Endodermal cell (in vitro differentiated cells): ENCODE measurements at places on chromosomes 13 and 19.

DNA sequence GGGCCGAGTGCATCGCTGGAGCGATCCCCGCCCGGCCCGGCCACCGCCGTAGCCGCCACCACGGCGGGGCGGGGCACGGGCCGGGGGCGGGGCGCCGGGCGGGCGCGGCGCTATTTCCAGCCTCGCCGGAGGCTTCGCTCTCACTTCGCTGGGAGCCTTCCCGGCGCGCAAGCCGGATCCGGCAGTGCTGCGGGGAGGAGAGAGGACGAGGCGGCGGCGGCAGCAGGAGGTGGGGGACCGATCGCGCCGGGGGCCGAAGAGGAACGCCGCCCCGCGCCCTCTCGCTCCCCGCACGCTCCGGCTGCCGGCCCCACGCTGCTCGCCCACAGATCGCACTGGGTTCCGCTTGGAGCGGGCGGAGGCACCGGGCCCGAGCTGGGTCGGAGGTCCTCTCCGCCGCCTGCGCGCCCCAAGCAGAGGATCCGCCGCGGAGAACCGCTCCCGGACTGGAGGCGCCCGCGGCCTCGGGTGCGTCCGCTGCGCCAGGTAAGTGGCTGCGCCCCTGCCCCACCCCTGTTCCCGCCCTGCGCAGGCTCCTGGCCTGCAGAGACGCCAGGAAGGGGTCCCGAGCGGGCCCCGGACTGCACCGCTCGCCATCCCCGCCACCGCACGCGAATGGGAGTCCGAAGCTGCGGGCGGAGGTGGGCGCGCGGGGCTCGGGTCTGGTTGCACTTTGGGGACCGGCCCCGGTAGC is at the start of gene CHST8:
Gene CHST8 (plus strand): TSS at position 143 of the 694 bp plus-strand sequence. CDS start 67,309 bp downstream, outside the sequence.
- no peak within 1 kb of the TSS for H3K27ac ChIP-seq
- H3K36me3 ChIP-seq = no peaks in the 10 kb centered on the region
- peak; percentile 91 for DNase-seq
- H3K27me3 ChIP-seq = peaks cover 88% of the 10 kb centered on the region
- peak within 1 kb of the TSS; percentile 74 for H3K4me3 ChIP-seq

DNA sequence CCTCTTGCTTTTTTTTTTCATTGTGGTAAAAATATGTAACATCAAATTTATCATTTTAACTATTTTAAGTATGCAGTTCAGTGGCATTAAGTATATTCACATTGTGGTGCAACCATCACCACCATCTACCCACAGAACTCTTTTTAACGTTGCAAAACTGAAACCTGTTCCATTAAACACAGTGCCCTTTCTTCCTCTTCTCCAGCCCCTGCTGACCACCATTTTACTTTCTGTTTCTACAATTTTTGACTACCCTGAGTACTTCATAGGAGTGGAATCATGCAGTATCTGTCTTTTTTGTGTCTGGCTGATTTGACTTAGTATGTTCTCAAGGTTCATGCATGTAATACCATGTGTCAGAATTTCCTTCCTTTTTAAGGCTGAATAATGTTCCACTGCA is 153.1 kb downstream of the FGF9 start:
- no peak overlapping the region for H3K4me3 ChIP-seq
- H3K4me1 ChIP-seq = no peaks in the 10 kb centered on the region
- no peak for DNase-seq
- H3K27ac ChIP-seq = no peak overlapping the region

DNA sequence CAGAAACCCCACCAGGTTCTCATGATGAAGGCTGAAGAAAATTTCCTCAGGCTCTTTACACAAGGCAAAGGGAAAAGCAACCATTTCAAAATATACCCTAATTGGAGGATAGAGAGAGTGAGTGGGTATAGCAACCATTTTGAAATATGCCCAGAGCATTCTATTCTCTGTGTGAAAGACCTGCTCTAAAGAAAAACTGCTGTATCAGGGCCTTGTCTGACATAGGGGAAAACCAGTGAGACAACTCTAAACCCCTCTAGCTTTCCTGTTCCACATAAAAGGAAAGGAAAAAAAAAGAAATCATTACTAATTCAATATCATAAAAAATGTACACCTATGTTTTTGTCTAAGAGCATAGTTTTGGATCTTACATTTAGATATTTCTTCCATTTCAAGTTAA is 42.3 kb downstream of the TPTE2 start:
- H3K27ac ChIP-seq = no peak overlapping the region
- DNase-seq = no peak
- no peaks in the 10 kb centered on the region for H3K36me3 ChIP-seq

GRCh38 chr13:62085337-62086229 is 669.9 kb upstream of the PCDH20 start:
- no peak overlapping the region for H3K27ac ChIP-seq
- H3K27me3 ChIP-seq = no peaks in the 10 kb centered on the region
- H3K4me3 ChIP-seq = no peak overlapping the region
- peak; percentile 44 for DNase-seq
- H3K36me3 ChIP-seq = no peaks in the 10 kb centered on the region

DNA sequence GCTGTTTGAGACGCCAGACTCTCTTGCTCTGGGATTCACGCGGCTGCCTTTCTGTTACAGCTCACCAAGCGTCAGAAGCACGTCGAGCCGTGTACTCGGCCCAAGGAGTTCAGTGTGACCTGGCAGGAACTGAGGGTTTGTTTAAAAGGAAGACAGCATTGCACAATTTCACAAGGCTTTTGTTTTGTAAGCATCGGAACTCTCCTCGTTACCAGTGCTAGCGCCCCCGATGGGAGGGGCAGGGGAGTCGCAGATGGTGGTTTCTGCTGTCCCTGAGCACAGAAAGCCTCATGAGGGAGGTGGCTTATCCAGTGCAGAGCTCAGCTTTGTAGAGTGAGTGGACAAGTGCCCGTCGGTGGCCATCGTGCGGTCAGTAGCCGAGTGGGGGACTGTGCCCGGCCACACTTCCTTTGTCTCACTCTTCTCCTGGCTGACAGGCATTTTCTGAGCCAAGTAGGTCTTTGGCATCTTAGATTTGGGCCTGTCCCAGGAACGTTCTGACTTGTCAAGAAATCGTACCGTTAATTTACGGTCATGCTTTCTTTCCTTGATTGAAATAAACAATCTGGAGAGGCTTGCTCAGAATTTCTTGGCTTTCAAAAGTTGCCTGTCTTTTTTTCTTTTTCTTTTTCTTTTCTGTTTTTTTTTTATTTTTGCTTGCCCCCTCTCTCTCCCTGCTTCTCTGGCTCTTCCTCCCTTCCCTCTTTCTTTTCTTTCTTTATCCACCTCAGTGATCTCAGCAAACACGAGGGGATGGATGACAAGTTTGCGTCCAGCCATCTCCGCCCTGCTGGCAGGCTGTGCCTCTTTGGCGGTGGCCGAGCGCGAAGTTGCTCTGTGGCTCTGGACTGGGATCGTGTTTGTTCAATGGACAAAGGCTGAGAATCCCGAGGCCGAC is 7.7 kb downstream of the KDM4B start:
- H3K4me3 ChIP-seq = no peak overlapping the region
- H3K27ac ChIP-seq = peak overlapping the region; percentile 66
- H3K36me3 ChIP-seq = peaks cover 7% of the 10 kb centered on the region
- H3K4me1 ChIP-seq = no peaks in the 10 kb centered on the region

GRCh38 chr13:79973533-79973963 is 367.4 kb downstream of the SPRY2 start:
- no peaks in the 10 kb centered on the region for H3K4me1 ChIP-seq
- no peak overlapping the region for H3K27ac ChIP-seq
- peak overlapping the region; percentile 27 for H3K4me3 ChIP-seq
- no peaks in the 10 kb centered on the region for H3K36me3 ChIP-seq
- H3K27me3 ChIP-seq = no peaks in the 10 kb centered on the region

DNA sequence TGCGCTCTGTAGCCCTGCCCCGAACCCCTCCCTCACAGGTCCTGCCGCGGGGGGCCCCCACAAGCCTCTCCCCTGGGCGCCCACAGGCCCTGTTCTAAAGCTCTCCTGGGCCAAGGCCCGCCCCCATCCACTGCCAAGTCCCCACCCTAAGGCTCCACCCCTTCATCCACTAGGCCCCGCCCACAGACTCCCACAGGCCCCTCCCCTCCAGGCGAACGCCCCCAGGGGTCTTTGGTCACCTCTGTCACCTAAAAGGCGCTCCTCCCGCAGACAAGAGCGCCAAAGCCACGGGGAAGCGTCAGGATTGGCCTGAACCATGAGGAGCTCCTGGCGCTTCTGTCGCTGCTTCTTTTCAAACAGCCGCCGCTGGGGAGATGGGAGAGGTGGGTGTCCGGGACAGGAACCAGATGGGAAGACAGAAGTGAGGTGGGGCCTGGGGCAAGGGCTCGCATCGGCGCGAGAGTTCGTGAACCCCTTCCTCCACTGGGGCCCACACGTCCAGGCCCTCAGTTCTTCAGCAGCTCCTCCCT is 2.3 kb downstream of the TULP2 start:
- peak; percentile 98 for DNase-seq
- no peaks in the 10 kb centered on the region for H3K27me3 ChIP-seq
- no peak overlapping the region for H3K27ac ChIP-seq
- no peaks in the 10 kb centered on the region for H3K4me1 ChIP-seq
